Foreskin keratinocyte (primary cell): ENCODE measurements at places on chromosomes 1 and 21. TPM values are rescaled to one million over a fixed set of nuclear protein-coding genes. Genes with fewer than 3 reads are reported as not detected.

DNA sequence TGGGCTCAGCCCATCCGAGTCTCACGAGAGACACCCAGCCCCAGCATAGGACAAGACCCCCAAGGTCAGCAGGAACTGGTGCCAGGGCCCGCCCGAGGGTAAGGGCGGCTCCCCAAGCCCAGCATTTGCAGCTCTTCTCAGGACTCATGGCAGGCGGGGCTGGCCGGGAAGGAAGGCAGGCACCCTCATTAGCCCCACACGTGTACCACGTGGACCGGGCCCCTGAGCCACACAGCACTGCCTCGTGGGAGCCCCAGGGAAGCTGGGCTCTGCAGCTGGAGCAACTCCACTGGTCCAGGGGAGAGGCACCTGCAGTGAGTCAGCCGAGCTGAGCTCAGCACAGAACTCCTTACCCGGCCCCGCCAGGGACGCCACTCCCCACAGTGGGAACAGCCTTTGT is 97.7 kb upstream of the IFFO2 start:
- DNase-seq, result no peak

The FAM110D gene
- total RNA-seq, result not detected in 2 replicates

DNA sequence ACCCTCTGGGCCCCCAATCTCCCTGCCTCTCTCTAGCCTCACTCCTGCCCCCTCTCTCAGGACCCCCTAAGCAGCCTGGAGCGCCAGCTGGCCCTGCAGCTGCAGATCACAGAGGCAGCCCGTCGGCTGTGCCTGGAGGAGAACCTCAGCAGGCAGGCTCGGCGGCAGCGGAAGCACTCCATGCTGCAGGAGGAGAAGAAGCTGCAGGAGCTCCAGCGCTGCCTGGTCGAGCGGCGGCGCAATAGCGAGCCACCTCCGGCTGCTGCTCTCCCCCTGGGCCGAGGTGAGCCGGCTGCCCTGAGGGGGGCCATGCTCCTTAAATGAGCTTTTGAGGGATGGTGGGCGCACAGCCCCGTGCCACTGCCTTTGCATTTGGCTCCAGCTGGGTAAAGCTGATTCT is 6.2 kb downstream of the INAVA start:
- no peak for DNase-seq

The SPATA46 gene
- not detected in 2 replicates for total RNA-seq

The TMEM53 gene
- total RNA-seq, result 5.0 and 6.2 TPM in 2 replicates

GRCh38 chr1:14742181-14742980 is 143.9 kb downstream of the KAZN start:
- DNase-seq, result peak; percentile 98

The FCRLB gene
- total RNA-seq, result 0.51 and 0.92 TPM in 2 replicates

DNA sequence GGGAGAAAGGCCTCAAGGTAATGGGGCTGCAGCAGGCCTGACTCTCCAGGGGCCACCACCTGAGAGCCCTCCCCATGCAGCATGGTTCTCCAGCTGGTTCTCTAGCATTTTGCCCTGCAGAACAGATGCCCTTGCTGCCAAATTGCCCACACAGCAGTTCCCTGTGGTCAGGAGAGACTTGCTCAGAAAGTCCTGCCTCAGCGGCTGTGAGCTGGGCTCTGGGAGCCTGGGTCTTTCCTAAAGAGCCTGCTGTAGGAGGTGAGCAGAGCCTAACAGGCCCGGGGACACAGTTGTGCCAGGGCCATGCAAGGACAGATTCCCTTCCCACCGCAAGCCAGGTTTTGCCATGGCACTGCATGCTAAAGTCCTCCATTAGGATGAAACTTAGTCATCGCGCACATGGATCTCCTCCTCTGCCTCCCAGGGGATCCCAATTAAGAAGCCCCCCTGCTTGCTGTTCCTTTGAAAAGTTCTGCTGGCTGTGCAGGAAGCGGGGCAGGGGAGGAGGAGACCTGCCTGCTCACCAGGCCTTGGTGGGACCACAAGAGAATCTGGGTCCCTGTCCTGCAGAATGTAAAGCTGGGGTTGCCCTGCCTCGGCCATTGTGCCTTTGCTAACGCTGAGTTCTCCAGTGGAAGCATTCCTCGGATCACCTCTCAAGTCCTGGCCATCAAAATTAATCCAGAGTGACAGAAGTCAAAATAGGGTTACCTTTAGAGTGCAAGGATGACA is 21.4 kb downstream of the TEX35 start:
- DNase-seq, result no peak

The MX2 gene
- total RNA-seq, result 16.7 and 43.2 TPM in 2 replicates

DNA sequence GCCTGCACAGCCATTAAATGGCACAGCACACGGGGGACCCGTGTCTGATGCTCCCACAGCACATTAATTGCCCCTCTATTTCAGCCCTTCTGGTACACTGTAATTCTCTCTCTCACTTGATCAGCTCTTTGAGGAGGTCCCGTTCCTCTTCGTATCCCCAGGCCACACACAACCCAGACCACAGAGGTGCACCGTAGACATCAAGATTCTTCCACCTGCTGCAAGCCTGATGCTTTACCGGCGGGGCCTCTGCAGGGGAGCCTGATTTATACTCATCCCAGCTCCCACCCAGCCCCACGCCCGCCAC is 759 bp downstream of the SMYD3 start:
- no peak for DNase-seq

The MYCL gene
- total RNA-seq, result 5.6 and 6.1 TPM in 2 replicates

DNA sequence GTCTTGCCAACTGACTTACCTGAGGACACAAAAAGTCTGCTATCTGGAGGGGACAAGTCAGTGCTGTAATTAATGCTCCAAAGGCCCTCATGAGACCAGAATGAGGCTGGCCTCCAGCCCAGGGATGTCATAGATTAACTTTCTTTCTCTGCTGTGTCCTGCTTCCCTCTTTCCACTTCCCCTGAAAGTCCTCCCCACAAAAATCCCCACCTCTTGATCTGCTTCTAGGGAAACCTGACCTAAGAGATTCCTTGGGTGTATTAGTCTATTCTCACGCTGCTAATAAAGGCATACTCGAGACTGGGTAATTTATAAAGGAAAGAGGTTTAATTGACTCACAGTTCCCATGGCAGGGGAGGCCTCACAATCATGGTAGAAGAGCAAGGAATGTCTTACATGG is 39.2 kb downstream of the RUNX3 start:
- DNase-seq, result no peak

The KRTAP7-1 gene
- not detected in 2 replicates for total RNA-seq

GRCh38 chr1:1268284-1268682 is 5.4 kb downstream of the UBE2J2 start:
- no peak for DNase-seq

The HES3 gene
- not detected in 2 replicates for total RNA-seq

DNA sequence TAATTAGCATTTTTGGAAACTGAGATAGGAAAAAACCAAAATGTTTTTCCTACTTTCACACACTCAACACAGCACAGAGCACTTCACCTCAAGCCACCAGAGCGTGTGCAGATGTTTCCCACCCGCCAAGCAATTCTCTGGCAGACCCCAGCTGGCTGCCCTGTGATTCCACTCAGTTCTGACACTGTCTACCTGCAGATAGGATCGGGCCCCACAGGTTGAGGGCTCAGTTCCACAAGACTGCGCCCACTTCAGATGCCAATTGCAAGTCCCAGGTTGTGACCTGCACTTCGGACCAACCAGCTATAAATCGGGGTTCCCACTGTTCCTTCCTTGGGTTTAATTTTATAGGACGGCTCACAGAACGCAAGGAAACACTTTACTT is 9.9 kb downstream of the KIAA1614 start:
- no peak for DNase-seq
